ENCODE measurements at places on chromosomes 12 and 14.

DNA sequence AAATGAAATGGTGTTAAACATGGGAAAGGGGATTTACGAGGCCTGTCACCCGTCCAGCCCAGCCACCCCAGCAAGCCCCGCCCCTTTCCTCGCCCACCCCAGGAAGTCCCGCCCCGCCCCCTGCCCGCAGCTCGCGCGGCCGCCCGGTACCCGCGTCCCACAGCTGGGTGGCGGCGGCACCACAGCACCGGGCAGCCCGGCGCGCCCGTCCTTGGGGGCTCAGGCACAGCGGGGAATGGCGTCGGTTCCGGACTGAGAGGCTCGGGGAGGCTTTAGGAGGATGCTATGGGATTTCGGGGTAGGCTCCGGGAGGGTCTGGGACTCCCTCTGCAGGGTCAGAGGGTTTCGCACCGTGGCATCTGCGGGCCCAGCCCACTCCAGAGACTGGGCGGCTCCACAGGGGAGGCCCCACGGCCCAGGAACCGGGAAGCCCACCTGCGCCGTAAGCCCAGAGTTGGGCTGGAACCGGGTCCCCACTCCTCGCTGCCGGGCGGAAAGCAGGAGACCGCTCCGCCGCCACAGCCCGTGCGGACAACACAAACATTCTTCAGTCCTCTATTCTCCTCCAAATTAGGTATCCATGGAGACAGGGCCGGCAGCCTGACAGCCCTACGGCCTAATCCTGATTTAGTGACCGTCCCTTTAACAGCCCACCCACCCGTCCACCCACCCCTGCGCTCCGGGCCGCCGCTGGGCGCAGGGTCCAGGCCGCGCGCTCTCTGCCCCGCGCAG is 1.4 kb downstream of the FIGNL2 start:
- no peak for DNase-seq

DNA sequence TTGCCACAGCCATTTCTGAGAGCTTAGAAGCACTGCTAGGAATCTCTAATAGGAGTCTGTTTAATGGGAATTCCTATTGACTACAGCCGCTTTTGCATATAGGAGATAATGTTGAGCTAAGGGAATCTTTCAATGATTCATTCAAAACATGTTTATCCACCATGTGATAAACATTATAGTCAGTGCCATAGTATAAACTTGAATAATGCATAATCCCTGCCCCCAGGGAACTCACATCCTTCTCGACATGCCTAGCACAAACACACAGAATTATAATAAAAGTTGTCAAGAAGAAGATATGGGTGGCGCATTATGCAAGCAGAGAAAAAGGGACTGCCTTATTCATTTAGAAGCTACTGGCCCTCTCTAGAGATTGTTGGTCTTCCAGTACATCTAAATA is 248.0 kb downstream of the DAD1 start:
- DNase-seq, result no peak

DNA sequence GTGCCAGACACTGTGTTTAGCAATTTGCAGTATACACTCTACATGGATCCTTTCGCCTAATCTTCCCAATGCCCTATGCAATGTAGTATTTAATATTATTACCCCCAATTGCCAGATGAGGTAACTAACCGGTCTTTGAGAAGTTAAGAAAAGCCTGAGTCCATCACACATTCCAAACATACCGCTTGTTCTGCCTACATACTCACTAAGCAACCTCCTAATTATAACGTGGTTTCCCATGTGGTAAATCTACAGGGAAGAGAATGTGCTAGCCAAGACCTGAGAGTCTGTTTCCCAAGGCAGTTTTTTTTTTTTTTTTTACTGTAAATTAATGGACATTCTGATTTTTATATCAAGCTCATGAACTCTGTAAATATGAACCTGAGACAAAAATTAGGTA is 37.2 kb downstream of the ATP2B1 start:
- DNase-seq, result no peak

GRCh38 chr12:76755829-76756379 is 8.0 kb upstream of the ZDHHC17 start:
- DNase-seq, result no peak

DNA sequence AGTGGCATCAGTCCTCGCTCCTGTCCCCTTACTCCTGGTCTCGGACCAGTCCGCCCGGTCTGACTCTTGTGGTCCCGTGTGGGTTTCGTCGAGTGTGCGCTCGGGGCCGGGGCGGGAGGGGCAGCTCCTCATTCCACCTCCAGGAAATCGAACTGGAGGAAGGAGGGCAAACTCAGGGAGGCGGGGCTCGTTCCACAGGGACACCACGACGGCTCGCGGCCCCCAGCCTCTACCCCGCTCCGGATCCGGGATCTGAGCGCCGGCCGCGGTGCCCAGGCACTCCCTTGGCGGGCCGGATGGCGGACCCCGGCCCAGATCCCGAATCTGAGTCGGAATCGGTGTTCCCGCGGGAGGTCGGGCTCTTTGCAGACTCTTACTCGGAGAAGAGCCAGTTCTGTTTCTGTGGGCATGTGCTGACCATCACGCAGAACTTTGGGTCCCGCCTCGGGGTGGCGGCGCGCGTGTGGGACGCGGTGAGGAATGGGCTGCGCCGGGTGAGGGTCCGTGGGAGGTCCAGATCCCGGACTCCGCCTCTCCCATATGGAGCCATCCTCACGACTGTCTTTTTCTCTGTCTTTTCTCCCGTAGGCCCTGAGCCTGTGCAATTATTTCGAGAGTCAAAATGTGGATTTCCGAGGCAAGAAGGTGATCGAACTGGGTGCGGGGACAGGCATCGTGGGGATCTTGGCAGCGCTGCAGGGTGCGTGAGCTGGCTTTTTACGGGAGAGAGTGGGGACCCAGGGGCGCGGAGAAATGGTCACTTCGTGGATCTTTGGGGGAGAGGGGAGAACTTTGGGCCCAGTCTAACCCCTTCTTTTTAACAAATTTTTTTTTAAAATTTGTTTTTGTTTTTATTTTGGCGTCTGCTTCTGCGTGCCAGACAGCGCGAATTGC is at the start of gene EEF1AKMT3:
Gene EEF1AKMT3, plus strand, starts transcription at position 186 of the 894 bp plus-strand sequence. Its CDS starts 111 bp downstream, at position 297.
- DNase-seq, result no peak

GRCh38 chr12:92403210-92404175 is 257.8 kb upstream of the BTG1 start:
- no peak for DNase-seq

GRCh38 chr14:21209185-21209584 is 53.3 kb upstream of the OR5AU1 start:
- no peak for DNase-seq

DNA sequence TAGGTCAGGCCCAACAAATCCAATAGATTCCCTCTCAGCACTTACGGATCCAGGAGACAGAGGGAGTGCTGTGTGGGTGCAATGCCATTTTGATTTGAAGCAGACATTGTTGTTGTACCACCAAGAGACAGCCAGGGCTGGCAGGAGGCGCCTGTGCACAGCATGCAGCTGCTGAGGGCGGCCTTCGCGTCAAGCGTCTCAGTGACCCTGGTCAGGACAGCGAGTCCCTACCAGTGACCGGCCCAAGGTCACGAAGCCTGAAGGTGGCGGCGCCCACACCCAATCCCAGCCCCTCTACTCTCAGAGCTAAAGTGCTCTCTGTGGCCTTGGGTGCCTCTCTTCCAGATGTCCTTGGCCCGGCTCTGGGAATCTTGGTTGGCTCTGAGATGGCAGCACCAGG is 40.5 kb downstream of the PRMT8 start:
- DNase-seq, result no peak

- DNase-seq, result no peak
Measured at GRCh38 chr14:102873131-102873530, 49.3 kb upstream of the AMN start.

DNA sequence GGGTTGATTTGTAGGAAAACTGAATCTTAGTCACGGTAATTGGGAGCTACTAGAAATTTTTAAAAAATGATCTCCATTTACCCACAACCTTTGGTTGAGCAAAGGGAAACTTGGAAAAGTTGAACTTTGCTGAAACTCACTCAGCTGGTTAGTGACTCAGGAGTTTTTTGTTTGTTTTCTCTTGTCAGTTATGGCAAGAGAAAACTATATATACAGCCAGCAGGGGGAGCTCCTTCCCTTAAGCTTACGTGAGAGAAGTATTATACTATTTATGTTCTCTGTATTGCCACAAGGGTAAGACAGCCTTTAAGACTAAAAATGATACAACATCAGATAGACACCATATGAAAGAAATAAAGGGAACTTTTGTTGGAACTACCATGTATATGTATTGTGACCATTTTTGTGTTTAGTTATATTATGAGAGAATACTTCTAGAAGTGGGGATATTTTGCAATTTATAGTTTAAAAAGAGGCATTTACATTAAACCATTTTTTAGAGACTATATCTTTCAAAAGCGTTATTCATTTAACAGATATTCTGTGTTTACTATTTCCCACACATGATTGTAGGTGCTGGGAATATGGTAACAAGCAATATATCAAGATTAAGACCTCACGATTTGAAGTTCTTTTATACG is 28.1 kb upstream of the TBC1D30 start:
- peak; percentile 6 for DNase-seq

DNA sequence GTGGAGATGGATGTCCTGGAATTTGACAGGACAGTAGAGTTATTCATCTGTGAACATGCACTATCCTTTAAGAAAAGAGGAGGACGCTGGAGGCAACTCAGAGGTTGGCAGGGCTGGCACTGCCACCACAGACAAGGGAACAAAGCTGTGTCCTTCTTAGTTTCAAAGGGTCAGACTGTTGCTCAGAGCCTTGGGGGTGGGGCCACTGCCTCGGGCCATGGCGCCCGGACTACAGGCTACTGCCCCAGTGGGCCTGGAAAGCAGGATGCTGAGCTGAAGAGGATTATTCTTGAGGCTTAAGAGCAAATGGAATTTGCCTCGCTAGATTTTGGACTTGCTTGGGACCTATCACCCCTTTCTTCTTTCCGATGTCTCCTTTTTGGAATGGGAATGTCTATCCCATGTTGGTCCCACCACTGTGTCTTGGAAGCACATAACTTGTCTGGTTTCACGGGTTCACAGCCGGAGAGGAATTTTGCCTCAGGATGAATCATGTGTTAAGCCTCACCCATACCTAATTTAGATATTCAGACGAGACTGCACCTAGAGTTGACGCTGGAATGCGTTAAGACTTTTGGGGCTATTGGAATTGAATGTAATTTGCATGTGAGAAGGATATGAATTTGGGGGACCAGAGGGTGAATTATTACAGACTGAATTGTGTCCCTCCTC is 114.8 kb upstream of the RFLNA start:
- DNase-seq, result no peak

GRCh38 chr12:30025317-30025716 is 241.6 kb upstream of the TMTC1 start:
- DNase-seq, result no peak
